ENCODE measurements at places on chromosomes 5 and 9. TPM values are rescaled to one million over a fixed set of nuclear protein-coding genes. Genes with fewer than 3 reads are reported as not detected.

PPP2R2B gene
- total RNA-seq = 0.12 TPM

BSPRY gene
- 0.03 TPM for total RNA-seq

COL5A1 gene
- 39.0 TPM for total RNA-seq

TYRP1 gene
- not detected for total RNA-seq

TMEM38B gene
- 18.0 TPM for total RNA-seq

TMEFF1 gene
- 0.80 TPM for total RNA-seq

Measured in A549 treated with RU486 at 1 μM for 4 hours (cell line).